CD4-positive, alpha-beta T cell treated with Interleukin-17A for 1 hour (primary cell): ENCODE measurements at places on chromosomes 6 and 20.

DNA sequence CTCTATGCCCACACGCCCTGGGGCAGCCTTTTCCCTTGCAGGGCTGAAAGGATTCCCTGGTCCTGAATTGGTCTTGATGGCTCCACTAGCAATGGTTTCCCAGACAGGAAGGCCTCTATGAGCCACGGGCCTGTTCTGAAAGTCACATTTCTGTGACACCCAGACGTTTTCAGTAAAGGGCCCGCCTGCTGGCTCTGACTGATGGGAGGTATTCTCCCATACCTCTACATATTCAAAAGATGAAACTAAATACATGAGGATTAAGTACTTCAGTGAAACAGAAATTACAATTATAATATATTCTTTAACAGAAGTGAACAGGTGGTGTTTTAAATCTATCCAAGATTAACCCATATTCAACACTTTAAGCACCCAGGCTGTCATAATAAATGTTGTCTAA, 629.8 kb downstream of the CDH26 start:
- no peak for DNase-seq

DNA sequence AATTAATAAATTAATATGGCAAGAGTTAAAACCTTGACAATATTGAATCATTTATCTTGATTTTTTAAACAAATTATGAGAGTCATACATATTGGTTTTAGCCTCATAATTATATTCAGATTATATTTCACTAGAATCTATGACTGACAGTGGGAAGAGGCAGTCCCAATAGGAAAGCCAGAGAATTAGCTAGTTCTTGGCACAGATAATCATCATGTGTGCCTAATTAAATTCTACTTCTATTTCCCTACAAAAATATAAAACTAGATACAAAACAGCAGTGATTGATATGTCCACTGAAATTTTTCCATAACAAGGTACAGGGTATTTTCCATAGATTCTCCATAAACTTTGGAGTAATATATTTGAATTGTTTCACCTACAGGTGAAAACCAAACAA, 38.6 kb downstream of the COL9A1 start:
- no peak for DNase-seq

DNA sequence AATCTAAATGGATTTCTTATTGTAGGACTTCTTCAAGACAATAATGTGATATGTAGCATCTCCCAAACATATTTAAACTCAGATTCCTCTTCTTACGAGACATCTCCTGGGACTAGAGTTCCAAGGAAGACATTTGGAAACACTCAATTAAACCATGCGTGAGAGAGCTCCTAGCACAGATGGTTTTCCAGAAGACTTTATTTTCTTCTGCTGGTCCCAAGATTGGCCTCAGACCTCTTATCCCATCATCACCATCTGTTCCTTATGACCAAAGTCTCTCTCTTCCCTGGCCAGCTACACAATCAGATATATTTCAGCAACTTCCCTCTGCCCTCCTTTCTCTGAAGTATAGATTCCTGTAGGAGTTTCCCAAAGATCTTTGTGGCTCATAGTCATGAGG, 93.2 kb upstream of the JARID2 start:
- DNase-seq, result no peak

GRCh38 chr6:105917038-105917695, 169.0 kb upstream of the PRDM1 start:
- DNase-seq, result no peak

DNA sequence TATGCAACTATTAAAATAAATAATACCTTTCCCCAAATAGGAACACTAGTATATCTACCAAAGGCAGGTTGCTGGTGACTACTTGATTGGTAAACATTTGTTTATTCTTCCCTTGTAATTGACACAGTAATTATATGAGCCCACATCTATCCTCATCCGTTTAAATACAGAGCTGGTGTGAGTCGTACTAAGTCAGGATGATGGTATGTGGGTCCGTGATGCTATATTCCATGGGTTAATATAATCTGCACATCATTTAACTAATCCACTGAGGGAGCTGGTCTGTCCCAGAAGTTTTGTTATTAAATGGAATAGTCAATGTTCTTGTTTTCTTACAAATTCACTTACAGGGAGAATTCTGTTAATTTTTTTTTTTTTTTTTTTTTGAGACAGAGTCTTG, 164.0 kb upstream of the AGPAT4 start:
- DNase-seq, result no peak

GRCh38 chr20:44485830-44486198, 10.1 kb downstream of the TTPAL start:
- no peak for DNase-seq
